ENCODE measurements at places on chromosomes 12 and 14.

DNA sequence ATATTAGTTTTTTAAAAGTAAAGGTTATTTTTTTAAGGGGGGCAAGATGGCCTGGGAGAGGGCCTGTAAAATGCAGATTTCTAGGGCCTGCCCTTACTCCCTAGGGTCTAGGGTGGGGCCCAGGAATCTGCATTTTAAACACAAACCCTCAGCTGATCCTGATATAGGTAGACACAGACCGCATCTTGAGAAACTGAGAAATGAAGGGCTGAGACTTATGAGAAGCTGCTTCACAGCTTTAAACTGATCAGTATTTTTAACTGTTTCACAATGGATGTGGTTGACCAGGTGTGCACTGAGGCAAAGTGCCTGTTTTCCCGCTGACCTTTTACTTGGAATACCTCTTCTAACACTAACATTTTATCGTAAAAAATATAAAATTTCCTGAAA, 84.0 kb downstream of the CCDC88C start:
- no peak for DNase-seq

- DNase-seq: no peak
Measured at GRCh38 chr12:107775093-107775721, 703 bp downstream of the ASCL4 start.

DNA sequence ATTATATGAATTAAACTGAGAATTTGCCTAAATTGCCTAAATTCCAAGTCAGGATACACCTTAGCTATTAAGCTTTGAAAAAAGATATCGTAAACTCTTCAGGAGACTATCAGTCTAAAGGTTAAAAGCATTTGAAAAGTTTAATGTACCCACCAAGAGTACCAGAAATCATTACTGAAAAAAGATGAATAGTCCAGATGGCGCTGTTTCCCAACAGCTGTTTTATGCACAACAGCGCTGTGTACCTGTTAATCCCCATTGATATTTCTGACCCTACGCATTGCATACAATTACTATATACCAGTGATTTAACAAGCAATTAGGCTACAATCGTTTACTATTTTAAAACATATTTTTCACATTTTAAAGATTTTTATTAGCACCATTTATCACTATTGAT, 185.0 kb downstream of the PLCZ1 start:
- DNase-seq: no peak

DNA sequence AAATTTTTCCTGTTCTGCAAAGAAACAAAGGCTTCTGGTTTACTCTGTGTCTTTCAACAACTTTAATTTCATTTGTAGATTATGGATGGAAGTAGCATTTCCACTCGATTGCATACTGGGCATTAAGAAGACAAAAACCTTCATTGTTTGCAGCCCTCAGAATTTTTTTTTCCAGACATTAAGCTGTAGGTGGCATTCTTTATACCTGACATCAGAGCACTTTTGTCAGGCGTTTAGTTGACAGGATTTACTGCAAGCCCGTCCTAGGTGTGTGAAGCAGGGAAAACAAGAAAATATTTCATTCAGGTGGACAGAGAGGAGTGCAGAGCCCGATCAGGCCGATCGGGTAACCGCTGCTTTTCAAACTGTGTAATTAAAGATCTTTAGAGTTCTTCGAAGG, 107.5 kb downstream of the TMEM260 start:
- no peak for DNase-seq

DNA sequence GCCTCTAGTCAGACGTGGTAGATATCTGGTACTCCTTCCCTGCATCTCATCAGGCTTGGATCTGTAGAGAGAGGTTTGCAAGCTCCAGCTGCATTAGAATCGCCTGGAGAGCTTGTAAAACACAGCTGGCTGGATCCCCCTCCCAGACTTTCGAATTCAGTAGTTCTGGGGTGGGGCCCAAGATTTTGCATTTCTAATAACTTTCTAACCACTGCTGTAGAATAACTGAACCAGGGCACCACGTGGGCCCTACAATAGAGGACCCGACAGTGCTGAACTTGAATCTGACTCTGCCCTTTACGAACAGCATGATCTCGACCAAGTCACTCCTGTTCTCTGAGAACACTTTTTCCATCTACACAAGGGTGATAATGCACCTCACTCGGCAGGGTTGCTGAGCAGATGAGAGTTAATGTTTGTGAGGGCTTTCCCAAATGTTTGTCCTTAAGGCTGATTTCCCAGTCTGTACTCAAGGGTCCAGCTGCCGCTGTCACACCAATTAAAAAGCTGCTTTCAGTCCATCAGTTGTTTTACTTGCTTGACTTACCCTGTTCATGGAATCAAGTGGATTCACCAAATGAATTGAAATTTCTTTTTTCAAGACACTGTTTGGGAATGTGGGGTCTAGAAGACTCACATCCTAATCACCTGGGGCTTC, 86.6 kb upstream of the SLC24A4 start:
- DNase-seq: no peak
